ENCODE measurements at places on chromosomes 13 and 19. TPM values are rescaled to one million over a fixed set of nuclear protein-coding genes. Genes with fewer than 3 reads are reported as not detected.
A peak's percentile ranks its signal among the peaks of the same experiment; 100 is the strongest.

DNA sequence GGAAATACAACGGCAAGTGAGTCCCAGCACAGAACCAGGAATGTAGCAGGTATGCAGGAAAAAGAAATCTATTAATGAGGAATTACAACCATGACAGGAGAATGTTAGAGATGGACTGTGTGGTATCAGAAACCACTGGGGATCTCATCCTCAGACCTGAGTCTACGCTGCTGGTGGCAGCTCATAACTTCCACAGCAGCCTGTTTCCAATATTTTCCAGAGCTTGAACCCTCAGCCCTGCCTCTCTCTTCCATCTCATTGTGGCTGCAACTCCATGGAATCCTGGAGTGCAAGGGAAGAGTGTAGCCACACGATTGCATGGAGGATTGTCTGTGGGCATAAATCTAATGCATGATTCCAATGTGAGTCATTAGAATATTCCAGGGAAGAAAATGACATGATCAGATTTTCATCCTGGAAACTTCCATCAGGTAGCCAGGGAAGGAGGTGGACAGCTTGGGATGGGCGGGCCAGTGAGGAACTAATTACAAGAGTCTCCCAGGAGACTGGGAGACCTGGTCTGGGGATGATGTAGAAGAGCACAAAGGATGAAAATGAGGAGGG is 14.9 kb downstream of the PLA2G4C start:
- no peak for DNase-seq

DNA sequence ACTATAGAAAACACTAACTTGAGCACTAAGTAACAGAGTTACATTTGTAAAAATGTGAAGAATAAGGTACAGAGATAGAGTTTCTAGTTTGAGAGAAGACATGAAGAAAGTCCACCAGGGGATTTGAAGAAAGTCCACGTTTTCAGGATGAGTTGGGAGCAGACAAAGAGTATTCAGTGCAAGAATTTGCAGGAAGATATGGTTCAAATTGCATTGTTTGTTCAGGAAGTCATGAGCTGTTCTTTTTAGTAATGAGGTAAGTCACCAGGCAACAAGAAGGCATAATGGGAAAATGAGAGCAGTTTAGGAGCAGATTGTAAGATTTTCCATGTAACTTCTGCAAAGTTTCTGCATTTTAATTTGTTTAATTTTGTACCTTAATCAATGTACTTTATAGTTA is 618.0 kb downstream of the DACH1 start:
- no peak for DNase-seq

DNA sequence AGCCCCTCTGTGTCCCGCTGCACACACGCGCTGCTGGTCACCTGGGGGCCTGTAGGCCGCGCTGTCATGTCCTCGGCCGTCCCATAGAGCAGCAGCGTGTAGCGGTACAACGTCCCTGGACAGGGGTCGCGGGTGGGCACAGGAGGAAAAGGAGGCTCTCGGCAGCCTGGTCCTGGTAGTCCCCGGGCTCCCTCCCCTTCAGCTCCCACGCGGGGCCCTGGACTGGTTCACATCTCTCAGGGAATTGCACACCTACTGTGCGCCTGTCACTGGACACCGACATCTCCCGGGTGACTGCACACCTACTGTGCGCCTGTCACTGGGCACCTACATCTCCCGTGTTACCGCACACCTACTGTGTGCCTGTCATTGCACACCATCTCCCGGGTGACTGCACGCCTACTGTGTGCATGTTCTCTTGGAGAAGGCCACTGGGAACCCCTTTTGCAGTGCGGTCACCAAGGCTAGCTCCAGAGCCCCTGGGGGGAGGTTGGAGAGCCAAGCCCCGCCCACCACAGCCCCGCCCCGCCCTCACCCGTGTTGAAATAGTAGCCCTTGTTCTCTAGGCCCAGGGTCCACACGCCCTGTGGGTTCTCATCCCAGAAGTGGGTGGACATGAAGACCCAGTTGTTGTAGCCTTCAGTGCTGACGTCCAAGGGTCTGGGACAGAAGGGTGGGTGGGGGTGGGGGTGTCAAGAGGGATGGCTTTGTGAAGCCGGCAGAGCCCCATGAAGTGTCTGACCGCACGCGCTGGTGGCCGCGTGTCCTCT is 3.5 kb upstream of the C19orf25 start:
- DNase-seq, result no peak

DNA sequence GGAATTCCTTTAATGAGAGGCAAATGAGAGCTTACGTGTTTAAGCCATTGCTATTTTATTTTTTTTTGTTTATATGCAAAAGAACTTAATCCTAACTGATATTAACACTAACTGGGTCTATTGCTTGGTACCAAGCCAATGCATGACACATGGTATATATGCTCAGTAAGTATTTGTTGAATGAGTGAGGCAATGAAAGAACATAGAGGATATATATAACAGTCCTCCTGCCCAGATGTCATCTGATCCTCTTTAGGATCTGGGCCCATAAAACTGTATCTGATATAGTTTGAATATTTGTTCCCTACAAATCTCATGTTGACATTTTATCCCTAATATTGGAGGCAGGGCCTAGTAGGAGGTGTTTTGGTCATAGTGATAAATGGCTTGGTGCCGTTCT is 13.0 kb upstream of the ALOX5AP start:
- DNase-seq, result no peak

- DNase-seq, result no peak
Observed at GRCh38 chr13:99353836-99354235, 46.6 kb upstream of the GPR183 start.

DNA sequence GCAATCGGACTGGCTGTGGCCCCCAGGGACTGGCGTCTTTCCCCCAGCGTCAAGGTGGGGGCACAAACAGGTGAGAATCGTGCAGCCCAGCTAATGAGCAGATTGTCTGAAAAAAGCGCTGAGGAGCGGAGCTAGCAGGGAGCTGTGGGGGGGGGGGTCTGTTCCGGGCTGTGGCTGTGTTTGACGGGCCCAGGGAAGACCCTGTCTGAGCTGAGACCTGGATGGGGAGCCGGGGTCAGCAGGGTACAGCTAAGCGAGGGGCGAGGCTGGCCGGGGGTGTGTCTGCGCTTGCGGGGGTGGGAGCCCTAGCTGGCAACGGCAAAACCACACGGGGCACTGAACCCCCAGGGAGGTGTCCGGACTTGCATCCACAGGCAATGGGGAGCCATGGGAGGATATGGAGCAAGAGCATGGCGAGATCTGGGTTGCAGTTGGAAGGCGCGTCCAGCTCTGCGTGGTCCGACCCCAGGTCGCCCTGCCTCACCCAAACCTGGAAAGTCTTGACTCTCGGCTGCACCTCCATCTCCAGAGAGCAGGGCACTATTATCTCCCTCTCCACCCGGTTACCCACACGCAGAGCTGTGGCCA is 4.6 kb downstream of the LINGO3 start:
- DNase-seq, result no peak

GRCh38 chr13:20264271-20265018 is 32.3 kb upstream of the GJB6 start:
- DNase-seq, result no peak

- DNase-seq, result no peak
Observed at GRCh38 chr13:36915896-36916640, 4.0 kb downstream of the SMAD9 start.

- no peak for DNase-seq
Observed at GRCh38 chr19:49327878-49328544, 3.0 kb upstream of the SLC6A16 start.

DNA sequence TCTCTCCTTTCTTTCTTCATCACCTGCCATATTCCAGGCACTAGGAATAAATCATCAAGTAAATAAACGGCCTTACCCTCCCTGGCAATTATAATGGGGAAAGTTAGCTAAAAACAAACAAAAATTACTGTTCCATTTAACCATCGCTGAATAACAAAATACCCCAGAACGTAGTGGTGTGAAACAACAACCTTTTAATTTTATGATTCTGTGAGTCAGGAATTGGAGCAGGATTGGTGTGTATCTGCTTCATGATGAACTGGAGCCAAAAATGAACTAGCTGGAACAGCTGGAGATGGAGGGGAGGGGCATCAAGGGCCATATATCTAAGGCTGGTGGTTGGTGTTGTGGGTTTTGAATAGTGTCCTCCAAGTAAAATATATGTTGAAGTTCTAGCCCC is 3.7 kb upstream of the CADM4 start:
- no peak for DNase-seq

GRCh38 chr13:112061367-112062061 is 5.4 kb upstream of the SOX1 start:
- DNase-seq, result no peak

DNA sequence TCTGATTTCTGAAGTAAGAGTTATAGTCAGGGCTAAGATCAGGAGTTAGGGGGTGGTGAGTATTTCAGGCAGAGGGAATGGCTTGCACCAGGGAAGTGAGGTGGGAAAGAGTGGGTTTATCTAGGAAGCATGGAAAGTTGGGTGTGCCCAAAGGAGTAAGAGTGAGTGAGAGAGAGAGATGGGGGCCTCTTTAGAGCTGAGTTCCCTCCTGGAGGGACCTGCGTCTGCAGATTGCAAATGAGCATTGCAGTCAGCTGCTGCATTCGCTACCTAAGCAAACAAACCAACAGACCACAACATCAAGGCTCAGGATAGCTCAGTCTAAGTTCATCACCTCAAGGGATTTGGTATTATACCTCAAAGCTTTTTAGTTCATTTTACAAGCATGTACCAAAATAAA is 405.8 kb downstream of the FGF9 start:
- DNase-seq, result no peak

DNA sequence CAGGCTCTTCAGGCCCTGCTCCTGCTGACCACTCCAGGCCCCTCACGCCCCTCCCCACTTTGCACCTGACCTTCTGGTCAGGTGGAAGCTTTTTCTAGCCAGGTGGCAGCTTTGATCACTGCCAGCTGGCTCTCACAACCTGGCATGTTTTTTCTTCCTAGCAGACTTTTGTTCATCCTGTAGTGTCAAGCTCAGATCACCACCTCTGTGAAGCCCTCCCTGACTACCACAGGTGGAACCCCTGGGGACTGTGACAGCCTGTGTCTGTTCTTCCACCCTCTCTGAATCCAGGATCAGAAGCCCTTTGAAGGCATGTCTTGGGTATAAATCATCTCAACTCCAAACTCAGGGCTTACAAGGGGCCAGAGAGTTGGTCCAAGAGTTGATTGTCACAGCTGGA is 10.3 kb upstream of the CNFN start:
- no peak for DNase-seq

GRCh38 chr19:3249408-3249807 is 24.9 kb downstream of the CELF5 start:
- no peak for DNase-seq

- no peak for DNase-seq
Observed at GRCh38 chr13:36244073-36244472, 29.7 kb upstream of the SOHLH2 start.

DNA sequence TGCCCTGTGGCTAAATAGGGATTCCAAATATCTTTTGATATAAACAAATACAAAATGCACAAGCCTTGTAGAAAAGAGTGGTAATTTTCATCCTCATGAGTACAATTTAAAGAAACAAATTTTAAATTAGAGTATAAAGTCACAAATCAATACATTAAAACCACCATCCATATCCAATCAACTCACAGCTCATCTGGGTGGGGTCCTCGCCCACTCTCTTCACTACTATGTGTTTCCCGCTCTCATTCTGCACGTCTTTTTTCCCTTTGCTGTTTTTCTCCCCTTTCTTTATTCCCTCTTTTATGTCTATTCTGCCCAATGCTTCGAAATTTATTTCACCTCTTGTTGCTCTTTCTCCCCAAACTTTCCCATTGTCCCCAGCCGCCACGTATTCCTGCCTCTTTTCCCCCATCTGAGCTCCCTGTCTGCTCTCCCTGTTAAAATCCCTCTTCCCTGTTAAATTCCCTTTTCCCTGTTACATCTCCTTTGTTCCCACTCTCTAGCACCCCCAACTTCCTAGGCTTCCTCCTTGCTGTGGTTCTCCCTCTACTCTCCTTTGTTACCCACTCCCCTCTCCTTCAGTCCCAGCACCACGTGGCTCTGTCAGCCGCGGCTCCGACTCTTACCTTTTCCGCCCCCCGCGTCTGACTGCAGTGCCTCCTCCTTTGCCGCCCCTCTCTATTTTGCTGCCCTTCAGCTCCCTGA is 1.3 kb downstream of the ZNF616 start:
- DNase-seq, result peak; percentile 42

GRCh38 chr19:57382806-57383488 is 6.7 kb upstream of the ZNF548 start:
- no peak for DNase-seq

GRCh38 chr13:97540696-97541095 is 106.7 kb downstream of the RAP2A start:
- peak; percentile 20 for DNase-seq

- DNase-seq, result no peak
Observed at GRCh38 chr19:14915116-14915515, 26.2 kb upstream of the OR7C2 start.

- no peak for DNase-seq
Observed at GRCh38 chr13:111598747-111599146, 278.3 kb downstream of the TEX29 start.

GRCh38 chr13:49246850-49247642 is 679 bp upstream of the CDADC1 start:
- DNase-seq, result peak; percentile 10

DNA sequence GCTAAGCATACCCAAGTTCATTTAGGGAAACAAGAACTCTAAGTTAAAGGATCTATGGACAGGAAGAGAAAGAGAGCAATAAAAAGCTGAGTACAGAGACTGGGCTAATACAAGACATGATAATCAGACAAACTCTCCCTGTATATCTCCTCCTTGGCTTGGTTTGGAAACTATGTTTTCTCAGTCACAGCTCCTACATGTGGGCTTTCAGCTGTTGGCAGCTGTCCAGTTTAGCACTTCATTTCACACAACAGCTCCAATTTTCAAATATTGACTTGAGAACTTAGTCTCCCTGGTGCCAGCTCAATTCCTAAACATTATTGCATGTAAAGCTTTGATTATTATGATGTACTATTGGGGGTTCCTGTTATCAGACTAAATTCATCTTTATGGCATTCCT is 222.8 kb upstream of the OBI1 start:
- no peak for DNase-seq

- no peak for DNase-seq
Observed at GRCh38 chr13:95262837-95263384, 38.3 kb downstream of the ABCC4 start.

DNA sequence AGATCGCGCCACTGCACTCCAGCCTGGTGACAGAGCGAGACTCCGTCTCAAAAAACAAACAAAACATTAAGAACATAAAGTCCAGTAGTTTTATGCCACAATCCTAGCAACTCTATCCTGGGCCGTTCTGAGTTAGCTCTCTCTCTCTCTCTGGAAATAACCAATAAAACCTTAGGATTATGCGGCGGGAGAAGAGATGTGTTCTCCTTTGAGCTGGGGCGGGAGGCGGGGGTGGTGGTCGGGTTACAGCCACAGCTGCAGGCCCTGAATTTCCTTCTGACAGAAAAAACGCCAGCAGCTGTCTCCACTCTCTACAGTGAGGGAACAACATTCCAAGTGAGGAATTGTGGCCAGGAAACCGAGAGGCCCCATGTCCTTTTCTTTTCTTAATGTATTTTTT is 9.1 kb upstream of the PNMA8A start:
- DNase-seq, result peak; percentile 82

- DNase-seq, result no peak
Observed at GRCh38 chr19:27673986-27674385, 1539.0 kb downstream of the UQCRFS1 start.

Gene FXYD1
- polyA plus RNA-seq, result 23.0 TPM

Gene MAN2B1
- 31.6 TPM for polyA plus RNA-seq

Gene ZNF112
- 13.2 TPM for polyA plus RNA-seq

Gene SIGLEC12
- 0.07 TPM for polyA plus RNA-seq

Gene KLK8
- 2.5 TPM for polyA plus RNA-seq

Gene DPF1
- polyA plus RNA-seq, result 2.2 TPM

Gene MEF2B
- 4.2 TPM for polyA plus RNA-seq

Gene HSD17B14
- 40.4 TPM for polyA plus RNA-seq

Gene KLK7
- 4.9 TPM for polyA plus RNA-seq
